CD8-positive, alpha-beta memory T cell (primary cell): ENCODE measurements at places on chromosomes 2 and 18.
A peak's percentile ranks its signal among the peaks of the same experiment; 100 is the strongest.

- DNase-seq: no peak
These were observed 59.6 kb upstream of the CHN1 start for GRCh38 chr2:175064797-175065196.

GRCh38 chr2:159798376-159798725 lies 343 bp upstream of the CD302 start:
- no peak for DNase-seq

- no peak for DNase-seq
These were observed 45.6 kb upstream of the GALNT3 start for GRCh38 chr2:165839610-165840009.

DNA sequence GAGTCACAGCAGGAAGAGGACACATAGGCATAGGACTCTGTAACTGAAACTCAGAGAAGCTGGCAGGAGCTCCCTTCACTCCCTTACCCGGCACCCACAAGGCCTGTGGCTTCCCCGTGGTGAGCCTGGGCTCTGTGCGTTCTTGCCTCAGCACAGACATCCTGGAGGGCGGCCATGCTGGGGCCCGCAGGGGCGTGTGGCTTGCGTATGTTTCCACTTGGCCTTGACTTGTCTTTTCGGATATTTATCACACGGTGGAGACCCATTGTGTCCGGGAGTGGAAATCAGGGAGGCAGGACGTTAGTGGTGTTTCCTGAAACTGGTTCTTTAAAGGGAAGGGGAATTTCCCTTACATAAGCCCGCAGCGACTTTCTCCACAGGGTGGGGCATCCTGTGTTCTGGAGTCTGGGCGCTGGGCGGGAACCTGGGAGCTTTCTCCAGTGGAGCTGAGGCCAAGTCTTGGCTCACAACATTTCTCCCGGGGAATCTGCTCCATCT lies 49.9 kb upstream of the EML6 start:
- DNase-seq: peak; percentile 11

GRCh38 chr2:235614176-235614860 lies 120.5 kb downstream of the AGAP1 start:
- no peak for DNase-seq

DNA sequence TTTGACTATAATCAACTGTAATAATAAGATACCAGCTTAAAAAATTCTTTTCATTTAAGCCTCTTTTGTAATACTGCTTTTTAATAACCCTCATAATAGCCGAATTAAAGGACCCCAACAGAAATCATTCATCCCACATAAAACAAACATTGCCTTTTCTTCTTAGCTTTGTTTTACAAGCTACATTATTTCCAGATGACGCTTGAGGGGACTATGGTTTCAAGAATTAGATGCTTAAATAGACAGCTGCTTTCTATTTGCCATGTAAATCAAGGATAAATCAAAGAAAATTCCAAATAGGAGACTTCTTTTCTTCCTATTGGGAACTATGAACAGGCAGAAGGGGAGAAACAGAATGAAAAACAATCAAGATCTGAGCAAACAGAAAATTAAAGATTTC lies 200.7 kb upstream of the SMAD7 start:
- DNase-seq: no peak

GRCh38 chr2:32752205-32752604 lies 124.4 kb downstream of the TTC27 start:
- DNase-seq: no peak

DNA sequence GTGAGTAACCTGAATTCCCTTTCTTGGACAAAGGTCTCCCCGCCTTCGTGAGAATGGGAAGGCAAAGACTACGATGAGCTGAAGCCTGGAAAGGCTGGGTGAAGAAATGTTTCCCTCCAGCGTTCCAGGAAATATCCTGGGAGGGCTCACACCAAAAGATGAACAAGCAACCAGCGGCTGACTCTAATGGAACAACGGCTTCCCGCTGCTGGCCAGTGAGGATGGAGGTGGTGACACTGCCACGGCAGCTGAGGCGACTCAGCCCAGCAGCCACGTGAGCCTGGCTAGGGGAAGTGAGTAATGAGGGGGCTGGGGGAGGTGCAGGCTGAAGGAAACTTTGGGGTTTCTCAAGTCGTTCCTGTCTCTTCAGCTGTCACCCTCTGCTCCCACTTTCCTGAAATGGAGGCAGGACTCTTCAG lies 105.0 kb upstream of the SMAD7 start:
- DNase-seq: no peak

DNA sequence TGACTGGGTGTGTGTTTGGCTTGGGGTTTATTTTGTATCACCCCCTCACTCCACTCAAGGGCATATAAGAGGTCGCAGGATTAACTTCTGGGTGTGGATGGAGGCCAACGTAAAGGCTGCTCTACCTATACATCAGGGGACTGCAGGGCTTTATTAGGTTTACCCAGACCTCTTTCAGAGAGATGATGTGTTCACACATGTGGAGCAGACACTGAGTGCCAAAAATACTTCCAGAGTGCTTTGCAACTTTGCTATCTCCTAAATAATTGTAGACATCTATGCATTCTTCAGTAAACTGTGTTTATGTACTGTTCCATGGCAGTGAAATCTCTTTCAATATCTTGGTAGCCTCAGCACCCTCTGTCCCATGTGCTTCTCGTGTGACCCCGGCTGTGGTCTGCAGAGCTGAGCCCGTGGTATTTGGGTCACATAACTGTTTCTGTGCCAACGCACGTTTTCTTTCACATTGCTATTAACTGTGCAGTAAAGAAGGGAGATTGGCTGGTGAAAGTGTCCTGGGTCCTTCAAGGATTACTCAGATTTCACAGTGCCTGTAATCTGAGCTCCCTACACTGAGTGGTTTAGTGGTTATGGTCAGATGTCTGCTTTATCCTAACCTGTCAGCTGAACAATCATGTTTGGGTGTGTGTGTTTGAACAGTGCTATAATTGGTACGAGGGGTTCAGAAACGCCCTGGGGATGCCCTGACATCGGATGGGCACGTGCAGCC lies 208.1 kb downstream of the VAPA start:
- DNase-seq: no peak
